Osteoblast (primary cell): ENCODE measurements at places on chromosomes 1 and 21. TPM values are rescaled to one million over a fixed set of nuclear protein-coding genes. Genes with fewer than 3 reads are reported as not detected.
A peak's percentile ranks its signal among the peaks of the same experiment; 100 is the strongest.

BARHL2 gene
- not detected in 2 replicates for total RNA-seq

DNA sequence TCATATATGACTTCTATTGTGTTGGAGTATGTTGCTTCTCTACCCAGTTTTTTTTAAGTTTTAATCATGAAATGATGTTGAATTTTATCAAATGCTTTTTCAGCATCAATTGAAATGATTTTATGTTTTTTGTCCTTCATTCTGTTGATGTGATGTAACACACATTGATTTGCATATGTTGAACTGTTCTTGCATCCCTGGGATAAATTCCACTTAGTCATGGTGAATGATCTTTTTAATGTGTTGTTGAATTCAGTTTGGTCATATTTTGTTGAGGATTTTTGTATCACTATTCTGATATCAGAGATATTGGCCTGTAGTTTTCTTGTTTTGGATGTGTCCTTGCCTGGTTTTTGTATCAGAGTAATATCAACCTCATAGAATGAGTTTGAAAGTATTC lies 46.6 kb upstream of the CD55 start:
- no peak for DNase-seq

DNA sequence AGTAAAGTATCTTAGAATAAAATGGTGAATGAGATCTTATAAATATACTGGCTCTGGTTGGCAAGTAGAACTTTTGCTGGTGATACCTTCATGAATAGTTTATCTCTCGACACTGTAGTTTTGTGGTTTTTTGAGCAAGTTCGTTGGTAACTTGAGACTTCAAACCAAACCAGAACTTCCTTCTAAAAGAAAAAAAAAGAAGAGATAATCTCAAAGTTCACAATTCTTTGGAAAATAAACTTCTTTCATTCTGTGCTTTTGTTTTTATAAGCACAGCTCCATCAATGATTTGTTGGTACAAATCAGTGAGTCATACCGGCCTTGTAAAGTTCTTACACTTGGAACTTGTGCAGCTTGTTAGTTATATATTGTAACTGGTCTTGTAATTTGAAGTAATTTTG lies 2.3 kb downstream of the HIPK1 start:
- peak; percentile 68 for DNase-seq

- peak; percentile 86 for DNase-seq
These were observed 41.6 kb downstream of the CD58 start for GRCh38 chr1:116529199-116529631.

GRCh38 chr1:9696793-9697192 lies 45.3 kb downstream of the PIK3CD start:
- no peak for DNase-seq

C8A gene
- total RNA-seq, result not detected in 2 replicates

GRCh38 chr1:244414543-244414942 lies 37.2 kb downstream of the ADSS2 start:
- DNase-seq, result peak; percentile 90

GJA8 gene
- total RNA-seq, result not detected in 2 replicates

DNA sequence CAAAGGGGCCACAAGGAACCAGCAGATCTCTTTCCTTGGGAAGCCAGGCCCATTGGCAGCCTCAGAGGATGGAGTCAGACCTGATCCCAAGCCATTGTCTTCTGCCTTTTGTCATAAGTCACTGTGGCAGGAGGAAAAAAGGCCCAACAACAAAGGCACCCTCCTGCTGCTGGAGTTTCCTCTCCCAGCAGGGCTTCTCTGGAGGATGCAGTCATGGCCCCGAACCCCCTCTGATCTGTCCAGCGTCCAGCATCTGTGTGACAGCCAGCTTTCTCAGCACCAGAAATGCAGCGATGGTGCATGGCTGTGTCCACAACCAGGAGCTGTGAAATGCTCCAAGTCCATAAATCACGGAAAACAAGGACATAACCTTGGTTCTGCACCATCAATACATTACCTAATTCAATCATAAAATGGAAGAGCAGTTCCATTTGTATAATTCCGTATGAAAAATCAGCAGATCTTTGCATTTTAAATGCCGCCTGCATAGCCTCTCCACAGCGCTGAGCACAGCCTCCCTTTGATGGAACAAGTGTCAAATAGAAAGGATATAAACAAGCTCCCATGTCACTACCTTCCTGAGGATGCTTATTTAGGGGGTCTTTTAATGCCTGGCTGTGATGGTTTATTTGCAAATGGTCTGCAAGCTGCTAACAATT lies 30.6 kb downstream of the AJAP1 start:
- DNase-seq, result peak; percentile 19

- peak; percentile 38 for DNase-seq
These were observed 9.2 kb downstream of the BACH1 start for GRCh38 chr21:29307718-29308455.

GRCh38 chr1:34763142-34763781 lies 3.7 kb downstream of the GJB4 start:
- DNase-seq, result peak; percentile 79

RGS13 gene
- not detected in 2 replicates for total RNA-seq

DNA sequence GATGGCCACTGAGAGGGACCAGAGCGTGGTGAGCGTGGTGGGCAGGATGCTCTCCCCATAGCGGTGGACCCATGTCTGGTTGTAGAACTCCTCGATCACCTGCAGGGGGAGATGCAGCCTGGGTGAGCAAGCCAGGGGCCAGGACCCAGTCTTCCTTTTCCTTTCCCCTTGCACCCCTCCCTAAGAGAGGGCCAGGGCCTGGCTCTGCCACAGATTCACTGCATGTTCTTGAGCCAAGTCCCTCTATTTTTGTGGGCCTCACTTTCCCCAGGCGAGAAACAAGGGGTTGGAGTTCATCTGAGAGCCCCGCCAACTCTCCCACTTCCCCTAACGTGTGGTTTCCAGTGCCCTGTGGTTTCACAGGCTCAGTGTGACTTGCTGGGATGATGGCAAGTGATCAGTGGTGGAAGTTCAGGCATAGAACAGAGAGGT lies 27.5 kb downstream of the SLC2A1 start:
- peak; percentile 97 for DNase-seq

PKP1 gene
- under 0.01 TPM in 2 replicates for total RNA-seq

GRCh38 chr1:99731384-99731783 lies 35.1 kb downstream of the FRRS1 start:
- DNase-seq, result peak; percentile 39

OMA1 gene
- total RNA-seq, result 12.1 and 22.8 TPM in 2 replicates

DNA sequence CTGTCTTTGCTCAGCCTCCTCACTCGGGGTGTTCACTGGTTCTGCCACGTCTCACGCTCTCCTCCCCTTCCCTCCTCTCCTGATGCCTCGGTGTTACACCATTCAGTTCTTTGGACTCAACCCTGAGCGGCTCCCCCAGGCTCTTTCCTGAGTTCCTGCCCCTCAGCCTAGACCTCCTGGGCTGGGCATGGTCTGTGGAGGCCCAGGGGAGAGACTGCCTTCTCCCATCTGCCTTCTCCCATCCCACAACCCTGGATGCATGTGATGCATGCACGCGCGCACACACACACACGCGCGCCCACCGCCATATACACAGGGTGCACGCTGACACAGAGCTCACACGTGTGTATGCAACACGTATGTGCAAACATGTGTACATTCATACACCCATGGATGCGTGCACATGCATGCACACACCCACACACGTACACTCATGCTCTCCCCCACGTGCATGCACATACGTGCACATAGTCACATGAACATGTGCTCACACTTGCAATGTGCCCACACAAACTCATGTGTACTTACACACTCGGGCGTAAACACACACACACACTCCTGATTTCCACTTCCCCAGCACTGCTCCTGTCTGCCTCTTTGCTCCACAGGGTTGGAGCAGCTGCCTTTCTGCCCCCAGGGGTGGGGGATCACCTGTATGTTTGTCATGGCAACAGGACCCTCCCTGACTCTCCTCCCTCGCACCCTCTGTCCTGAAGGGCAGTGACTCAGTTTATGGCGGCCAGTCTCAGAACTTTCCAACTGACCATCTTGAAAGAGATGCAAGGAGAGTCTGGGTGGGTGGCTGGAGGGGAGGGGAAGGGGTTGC lies 59.0 kb downstream of the HUNK start:
- no peak for DNase-seq

DNA sequence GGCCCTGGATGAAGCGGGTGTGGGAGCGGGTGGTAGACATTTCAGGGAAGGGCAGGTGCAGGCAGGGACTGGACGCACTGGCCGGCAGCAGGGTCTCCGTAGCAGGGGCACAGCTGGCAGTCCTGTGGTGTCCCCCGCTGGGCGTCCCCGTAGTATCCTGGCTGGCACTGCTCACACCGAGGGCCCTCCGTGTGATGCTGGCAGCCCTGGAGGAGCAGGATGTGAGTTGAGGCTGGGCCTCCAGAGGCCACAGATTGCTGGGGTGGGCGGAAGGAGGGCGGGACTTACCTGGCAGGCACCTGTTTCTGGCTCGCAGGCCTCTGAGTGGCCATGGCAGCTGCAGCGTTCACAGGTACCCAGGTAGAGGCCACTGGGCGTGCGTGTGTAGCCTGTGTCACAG lies 62.3 kb downstream of the LDLRAD2 start:
- DNase-seq, result no peak

HMGCS2 gene
- not detected in 2 replicates for total RNA-seq

GRCh38 chr21:46138383-46138970 lies 16.9 kb downstream of the FTCD start:
- peak; percentile 84 for DNase-seq

DNA sequence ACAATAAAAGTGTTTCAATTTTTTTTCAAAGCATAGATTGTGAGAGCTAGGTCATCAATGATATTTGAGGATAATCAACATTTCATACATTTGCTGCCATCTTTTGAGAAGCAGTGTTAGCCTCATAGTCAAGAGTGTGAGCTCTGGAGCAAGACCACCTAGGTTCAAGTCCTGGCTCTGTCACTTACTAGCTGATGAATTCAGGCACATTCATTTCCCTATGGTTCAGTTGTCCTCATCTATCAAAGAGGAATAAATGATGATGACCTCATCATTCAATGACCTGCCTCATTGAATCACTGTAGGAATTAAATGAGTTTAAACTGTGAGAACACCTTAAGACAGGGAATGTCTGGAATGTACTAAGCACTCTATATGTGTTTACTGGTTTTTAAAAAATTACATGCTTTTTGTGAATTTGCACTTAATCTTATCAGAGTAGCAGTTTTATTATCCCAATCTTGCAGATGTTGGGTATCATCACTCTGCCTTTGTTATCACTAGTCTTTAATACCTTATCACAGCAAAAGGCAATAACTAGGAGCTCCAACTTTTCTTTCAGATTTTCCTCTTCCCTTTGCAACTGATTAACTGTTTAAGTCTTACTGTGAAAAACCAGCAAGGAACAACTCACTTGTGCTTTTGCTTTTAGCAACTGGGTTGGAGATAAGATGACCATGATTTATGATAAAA lies 47.4 kb downstream of the SLC30A10 start:
- DNase-seq, result no peak

LCE2D gene
- not detected in 2 replicates for total RNA-seq
